ENCODE measurements at places on chromosomes 4 and X.

DNA sequence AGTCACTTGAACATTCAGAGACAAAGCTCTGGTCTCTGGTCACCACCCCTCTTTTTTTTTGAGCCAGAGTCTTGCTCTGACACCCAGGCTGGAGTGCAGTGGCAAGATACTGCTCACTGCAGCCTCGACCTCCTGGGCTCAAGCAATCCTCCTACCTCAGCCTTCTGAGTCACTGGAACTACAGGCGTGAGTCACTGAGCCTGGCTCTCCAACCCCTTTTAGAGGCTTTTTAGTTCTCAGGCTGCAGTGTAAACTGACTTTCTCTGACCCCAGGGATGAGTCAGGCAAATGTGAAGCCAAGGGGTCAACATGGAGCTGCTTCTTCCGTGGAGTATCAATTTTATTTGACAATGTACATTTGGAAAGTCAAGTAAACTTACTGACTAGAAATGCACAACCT is 229.2 kb downstream of the PTTG2 start:
- DNase-seq, result peak; percentile 11

- DNase-seq, result no peak
Observed at GRCh38 chrX:138925330-138925729, 213.8 kb upstream of the FGF13 start.

- no peak for DNase-seq
Observed at GRCh38 chr4:140153419-140153717, 616 bp downstream of the MAML3 start.

DNA sequence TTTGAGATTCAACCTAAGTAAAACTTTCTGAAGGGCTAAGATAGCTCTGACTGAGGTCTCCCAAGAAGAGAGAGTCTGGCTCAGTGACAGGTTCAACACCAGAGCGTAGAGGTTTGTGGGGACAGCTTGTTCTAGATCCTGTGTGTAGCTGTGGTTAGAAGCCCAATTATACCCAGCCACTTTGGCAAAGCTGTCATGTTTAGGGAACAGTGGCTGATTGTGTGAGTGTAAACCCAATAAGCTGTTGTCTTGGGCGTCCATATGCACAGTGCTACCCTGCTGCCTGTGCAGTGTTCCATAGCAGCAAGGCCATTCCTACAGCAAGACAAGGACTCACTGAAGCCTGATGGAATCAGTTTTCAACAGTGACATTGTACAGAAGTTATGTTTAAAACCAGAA is 11.2 kb upstream of the SCRG1 start:
- DNase-seq, result no peak

GRCh38 chr4:164734484-164734883 is 19.4 kb upstream of the SMIM31 start:
- DNase-seq, result no peak

DNA sequence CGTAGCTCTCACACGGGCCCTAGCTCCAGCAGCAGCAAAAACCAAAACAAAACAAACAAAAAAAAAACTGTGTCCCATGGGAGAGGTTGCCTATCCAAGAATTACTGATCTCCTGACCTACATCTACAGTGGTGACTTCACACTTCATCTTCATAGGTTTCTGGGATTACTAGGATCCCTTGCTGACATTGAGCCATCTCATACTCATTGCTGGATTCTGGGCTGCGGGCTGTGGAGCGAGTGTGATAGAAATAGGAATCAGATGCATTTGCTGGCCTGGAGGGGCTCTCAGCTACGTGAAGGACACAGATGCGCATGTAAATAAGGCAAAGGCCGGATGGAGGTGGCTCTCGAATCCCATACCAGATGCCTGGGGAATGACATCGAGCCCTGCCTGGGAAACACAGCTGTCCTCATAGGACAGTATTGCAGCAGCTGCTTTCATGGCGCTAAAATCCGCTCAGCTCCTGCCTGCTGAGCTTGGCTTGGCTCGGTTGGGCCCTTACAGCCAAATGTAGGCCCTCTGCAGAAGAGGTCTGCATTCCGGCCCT is 41.7 kb downstream of the CNGA2 start:
- DNase-seq, result no peak

DNA sequence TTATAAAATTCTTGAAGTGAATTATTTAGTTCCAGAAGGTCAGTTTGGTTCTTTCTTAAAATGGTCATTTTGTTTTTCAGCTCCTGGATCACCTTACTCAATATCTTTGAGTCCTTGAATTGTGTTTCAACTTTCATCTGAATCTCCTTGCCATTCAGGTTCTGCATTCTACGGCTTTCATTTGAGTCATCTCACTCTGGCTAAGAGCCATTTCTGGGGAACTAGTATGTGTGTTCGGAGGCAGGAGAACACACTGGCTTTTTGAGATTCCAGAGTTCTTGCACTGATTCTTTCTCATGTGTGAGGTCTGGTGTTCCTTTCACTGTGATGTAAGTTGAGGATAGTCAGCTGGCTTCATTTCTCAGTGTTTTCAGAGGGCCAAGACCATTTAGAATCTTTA is 708.4 kb upstream of the FRG1 start:
- DNase-seq, result no peak

- no peak for DNase-seq
Observed at GRCh38 chrX:109830704-109831206, 97.7 kb upstream of the ACSL4 start.

DNA sequence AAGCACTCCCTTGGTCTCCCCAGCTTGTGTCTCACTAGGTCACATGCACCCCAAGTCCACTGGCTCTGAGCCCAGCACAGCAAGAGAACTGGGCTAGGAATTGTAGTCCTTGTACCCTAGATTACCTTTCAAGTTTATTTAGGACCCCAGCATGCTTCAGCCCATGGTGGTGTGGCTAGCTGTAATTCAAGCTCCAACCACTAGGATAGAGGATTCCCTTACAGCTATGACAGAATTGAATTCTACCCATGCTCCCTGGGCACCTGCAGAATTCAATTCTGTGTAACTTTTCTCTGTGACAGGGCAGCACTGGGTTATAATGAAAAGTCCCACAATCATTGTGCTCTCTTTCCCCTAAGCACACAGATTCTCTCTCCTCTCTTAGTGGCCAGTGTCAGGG is 253.8 kb upstream of the DMD start:
- no peak for DNase-seq

GRCh38 chrX:154751203-154751668 is 359 bp upstream of the GAB3 start:
- peak; percentile 22 for DNase-seq

GRCh38 chrX:81390237-81390636 is 188.3 kb downstream of the SH3BGRL start:
- no peak for DNase-seq

DNA sequence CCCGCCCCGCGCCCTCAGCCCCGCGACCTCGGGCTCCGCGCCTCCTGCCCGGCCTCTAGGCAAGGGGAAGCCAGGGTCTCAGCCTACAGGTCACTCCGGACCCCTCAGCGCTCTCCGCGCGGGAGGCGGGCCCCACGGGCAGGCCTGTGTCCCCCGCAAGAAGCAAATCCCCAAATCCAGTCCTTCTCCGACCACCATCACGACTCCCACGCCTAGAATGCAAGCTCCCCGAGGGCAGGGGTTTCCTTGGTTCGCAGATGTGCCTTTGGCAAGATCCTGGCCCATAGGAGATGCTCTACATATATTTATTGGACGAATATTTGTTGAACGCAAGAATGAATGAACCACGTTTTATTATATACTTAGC is 260 bp upstream of the CCDC149 start:
- no peak for DNase-seq

- DNase-seq, result no peak
Observed at GRCh38 chr4:2798399-2799223, 5.7 kb downstream of the SH3BP2 start.

DNA sequence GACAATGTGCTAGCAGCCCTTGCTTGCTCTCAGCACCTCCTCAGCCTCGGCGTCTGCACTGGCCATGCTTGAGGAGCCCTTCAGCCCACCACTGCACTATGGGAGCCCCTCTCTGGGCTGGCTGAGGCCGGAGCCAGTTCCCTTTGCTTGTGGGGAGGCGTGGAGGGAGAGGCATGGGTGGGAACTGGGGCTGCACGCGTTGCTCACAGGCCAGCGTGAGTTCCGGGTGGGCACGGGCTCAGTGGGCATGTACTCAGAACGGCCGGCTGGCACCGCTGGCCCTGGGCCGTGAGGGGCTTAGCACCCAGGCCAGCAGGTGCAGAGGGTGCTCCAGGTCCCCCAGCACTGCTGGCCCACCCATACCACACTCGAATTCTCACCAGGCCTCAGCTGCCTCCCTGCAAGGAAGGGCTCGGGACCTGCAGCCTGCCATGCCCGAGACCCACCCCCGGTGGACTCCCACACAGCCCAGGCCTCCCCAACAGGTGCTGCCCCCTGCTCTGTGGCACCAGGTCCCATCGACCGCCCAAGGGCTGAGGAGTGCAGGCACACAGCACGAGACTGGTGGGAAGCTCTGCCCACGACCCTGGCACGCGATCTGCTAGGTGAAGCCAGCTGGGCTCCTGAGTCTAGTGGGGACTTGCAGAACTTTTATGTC is 100.3 kb downstream of the SLC39A8 start:
- no peak for DNase-seq

DNA sequence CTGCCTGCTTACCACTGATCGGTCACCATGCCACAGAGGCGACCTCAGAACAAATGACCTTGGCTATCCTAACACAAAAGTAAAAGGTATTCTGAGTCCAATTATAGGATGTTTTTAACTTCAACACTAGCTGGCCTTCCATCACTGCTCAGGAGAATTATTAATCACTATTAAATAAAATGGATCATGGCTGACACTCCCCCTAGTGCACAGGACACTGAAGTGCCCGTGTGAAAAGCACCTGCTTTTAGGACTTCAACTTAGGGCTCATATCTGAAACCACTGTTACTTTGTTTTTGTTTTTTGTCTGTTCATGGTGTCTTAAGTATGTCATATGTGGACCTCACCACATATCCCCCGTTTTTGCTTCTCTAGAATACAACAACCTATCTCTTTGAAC is 33.9 kb downstream of the STX18 start:
- DNase-seq, result no peak

GRCh38 chr4:83285055-83285407 is 433 bp upstream of the COQ2 start:
- no peak for DNase-seq

DNA sequence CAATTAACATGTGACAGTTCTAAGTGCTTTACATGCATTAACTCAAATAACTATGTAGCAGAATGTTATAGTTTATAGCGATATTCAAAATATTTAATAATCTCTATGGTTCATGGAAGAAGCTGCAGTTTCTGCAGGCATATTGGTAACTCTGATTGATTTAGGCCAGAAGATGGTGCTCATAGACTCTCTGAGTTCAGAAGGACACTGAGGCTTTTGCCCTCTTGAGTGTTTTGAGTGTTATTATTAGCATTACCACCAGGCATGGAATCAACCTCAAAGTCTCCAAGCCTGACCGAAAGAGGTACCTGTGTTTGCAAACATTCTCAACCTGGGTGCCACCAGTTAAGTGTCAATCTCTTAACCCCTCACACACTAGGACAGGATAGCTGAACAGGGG is 792.3 kb upstream of the PCDH7 start:
- no peak for DNase-seq

DNA sequence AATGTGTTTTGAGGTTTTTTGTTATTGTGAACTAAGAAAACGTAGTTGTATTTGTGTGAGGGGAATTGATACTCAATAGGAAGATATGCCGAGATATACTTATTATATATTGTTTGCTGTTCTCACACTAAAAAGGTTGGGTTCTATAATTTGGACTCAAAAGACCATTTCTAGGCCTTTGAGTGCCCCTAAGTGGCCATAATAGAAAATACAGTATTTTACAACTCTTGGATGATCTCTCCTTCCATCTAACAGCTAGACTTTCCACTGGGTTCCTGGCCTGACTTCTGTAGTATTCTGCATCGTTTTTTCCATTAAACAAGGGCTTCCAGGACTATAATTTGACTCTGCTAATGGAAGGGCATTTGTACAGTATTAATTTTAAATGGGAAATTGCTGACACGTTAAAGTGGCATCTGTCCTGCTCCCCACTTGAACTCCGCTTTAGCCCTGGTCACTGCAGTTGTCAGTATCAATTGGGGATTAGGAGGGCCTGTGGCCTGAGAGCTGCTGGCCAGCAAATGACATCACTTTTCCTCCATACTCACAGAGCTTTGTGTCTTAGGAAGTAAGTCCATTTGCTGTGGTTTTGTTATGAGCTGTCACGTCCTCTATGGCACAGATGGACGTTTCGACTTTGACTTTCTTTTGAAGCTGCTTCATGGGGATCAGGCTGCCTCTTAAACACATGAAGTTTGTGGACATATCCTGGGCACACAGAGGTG is 176.9 kb downstream of the SLIT2 start:
- no peak for DNase-seq

Measured in NK-92 treated with Interleukin-12 subunit alpha and Interleukin-12 subunit beta, amount 100 ng/mL, for 24 hours (cell line).